NCI-H1092 treated with DMSO at 0.1 percent for 48 hours (cell line): ENCODE measurements at places on chromosomes 2 and 18.

GRCh38 chr2:9549420-9549819, 6.2 kb downstream of the ADAM17 start:
- no peak for DNase-seq

- DNase-seq = no peak
Observed at GRCh38 chr2:24926602-24927252, 6.7 kb upstream of the ADCY3 start.

GRCh38 chr18:47877892-47878291, 52.6 kb downstream of the SMAD2 start:
- no peak for DNase-seq

- no peak for DNase-seq
Observed at GRCh38 chr2:225472161-225472560, 72.7 kb downstream of the NYAP2 start.

DNA sequence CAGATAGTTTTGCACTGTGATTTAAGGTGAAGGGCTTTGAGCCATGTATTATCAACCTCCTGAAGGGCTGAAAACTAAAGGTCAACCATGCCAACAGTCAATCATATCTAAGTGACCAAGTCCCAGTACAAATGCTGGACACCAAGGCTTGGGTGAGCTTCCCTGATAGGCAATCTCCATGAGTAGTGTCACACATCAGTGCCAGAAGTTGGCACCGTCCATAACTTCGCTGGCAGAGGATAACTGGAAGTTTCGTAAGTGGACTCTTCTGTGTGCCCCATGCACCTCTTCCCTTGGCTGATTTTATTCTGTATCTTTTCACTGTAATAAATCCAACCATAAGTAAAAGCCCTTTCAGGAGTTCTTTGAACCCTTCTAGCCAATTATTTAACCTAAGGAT, 13.2 kb downstream of the REV1 start:
- DNase-seq = no peak

- no peak for DNase-seq
Observed at GRCh38 chr18:23284629-23285028, 149.3 kb downstream of the CABLES1 start.

DNA sequence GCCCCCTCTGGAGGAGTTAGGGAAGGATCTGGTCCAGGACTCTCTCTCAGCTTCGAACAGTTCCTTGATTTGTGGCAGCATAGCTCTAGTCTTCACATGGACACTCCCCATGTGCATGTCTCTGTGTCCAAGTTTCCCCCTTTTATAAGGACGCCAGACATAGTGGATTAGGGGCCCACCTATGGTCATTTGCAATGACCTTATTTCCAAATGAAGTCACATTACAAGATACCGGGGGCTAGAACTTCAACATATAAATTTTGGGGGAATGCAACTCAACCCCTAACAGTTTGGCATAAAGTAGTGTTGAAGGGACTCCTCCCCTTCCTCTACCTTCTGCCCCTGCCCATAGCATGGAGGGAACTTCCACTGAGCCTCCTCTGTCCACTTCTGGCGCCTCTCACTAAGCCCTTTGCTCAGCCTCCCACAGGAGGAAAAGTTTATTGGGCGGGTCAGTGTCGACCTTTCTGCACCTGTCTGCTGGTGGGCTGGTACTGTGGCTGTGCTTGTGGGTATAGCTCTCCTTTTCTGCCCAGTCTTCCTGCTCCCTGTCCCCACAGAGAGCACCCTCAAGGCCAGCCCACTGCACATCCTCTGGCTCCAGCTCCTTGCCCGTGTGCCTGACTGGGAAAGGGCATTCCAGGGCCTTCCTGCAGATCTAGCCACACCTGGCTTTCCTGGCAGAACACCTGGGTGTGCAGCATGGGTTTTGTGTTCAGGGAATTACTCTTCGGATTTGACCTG, 5.5 kb downstream of the FABP1 start:
- DNase-seq = no peak

GRCh38 chr2:188485496-188485895, 193.8 kb downstream of the GULP1 start:
- DNase-seq = no peak

- no peak for DNase-seq
Observed at GRCh38 chr2:53744395-53745065, 23.1 kb upstream of the CHAC2 start.

- DNase-seq = peak; percentile 43
Observed at GRCh38 chr2:95391641-95392310, 10.7 kb upstream of the FAHD2A start.

DNA sequence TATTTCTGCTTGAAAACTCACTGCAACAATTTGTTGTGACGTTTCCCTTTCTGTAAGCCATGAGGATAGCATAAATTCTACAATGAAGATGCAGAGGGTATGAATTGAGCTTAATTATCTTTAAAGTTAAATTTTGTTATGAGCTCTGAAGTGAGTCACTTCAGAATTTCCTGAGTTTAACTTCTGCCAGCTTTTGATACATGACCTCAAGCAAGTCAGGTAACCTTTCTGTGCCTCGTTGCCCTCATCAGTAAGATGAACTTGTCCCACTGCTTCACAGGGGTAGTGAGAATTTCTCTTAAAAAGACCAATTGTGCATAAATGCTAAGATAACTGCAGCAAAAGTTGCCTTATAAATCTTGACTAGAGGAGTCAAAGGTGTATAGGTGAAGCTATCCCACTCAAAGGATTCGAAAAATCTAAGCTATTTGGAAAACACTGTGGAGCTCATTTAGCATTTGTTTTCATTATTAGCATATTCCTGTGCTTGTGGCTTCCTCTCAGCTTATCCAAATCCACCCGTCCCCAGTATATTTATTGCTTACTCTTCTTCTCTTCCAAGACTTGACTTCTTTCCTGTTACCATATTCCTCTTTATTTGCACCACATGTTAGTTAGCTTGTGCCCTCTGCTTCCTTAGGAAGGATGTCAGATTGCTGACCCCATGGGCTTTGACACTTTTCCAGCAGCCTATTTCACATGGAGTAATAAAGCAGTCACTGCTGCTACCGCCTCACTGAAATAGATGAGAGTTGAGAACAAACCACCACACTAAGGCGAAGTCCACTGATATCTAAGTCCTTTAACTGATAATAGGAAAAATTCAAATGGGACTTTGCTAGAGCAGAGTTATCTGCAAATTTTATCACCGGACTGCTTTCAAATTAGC, 428.6 kb downstream of the ERBB4 start:
- DNase-seq = no peak

DNA sequence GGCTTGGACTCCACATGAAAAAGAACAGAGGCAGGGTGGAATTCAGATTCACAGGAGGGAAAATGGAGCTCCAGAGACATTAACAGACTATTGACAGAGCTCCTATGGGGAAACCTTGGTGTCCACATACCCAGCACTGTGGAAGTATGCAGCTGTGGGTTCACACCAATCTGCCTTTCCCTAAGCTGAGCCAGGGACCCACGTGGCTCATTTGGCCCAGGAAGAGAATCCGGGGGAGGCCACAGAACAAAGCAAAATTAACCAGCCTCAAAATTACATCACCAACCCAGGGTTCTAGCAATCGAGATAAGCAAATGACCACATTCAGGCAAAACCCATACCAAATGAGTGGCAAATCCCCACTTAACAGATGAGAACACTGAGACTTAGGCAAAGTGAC, 105.8 kb upstream of the TWIST2 start:
- DNase-seq = no peak

- no peak for DNase-seq
Observed at GRCh38 chr2:165369131-165369897, 100.2 kb upstream of the CSRNP3 start.
